ENCODE measurements at places on chromosomes 12 and 14.

DNA sequence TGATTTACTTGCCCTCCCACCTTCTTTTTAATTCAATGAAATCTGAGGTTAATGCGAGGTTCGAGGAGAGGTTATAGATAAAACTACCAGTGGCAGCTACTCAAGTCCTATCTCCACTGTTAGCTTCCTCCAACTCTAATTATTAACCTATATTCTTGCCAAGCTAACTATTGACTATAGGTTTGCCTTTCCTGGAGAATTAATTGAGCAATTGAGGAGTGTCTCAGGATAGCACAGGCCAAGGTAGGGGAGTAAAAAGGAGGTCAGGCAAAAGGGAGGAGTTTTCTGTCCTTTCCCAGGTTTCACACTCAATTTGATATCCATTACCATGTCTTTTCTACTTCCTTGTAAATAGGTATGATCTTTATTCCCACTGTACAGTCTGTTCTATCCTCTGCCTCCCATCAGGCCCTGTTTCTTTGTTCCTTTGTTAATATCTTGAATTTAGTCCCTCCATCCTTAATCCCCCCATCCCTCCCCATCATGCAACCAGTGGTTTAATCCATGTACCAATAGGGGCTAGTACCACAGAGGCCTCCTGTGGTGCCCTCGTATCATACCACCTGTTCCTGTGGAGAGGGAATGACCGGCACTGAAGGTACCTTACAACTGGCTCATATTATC lies 3.7 kb upstream of the SUOX start:
- DNase-seq = no peak

- no peak for DNase-seq
Measured at GRCh38 chr14:75854111-75854799, 127.5 kb downstream of the TGFB3 start.

- DNase-seq = no peak
Measured at GRCh38 chr14:68449561-68450181, 343.2 kb downstream of the ZFP36L1 start.

DNA sequence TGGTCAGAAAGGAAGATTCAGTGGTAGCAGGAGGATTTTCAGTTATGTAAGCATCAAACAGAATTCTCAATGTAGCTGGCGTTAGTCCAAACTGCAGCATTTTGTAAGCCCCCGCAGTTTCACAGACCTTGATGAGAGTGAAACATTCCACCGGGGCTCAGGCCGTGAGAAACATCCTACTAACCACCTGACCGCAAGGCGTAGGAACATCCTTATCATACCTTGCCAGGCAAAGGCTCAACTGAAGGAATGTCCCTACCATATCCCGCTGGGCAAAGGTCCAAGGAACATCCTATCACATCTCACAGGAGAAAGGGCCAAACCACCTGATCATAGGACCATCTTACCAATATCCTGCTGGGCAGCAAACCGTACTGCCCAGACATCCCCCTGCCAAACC lies 624.8 kb upstream of the TMEM132C start:
- no peak for DNase-seq

GRCh38 chr12:21656905-21657325 lies 727 bp downstream of the LDHB start:
- peak; percentile 13 for DNase-seq

DNA sequence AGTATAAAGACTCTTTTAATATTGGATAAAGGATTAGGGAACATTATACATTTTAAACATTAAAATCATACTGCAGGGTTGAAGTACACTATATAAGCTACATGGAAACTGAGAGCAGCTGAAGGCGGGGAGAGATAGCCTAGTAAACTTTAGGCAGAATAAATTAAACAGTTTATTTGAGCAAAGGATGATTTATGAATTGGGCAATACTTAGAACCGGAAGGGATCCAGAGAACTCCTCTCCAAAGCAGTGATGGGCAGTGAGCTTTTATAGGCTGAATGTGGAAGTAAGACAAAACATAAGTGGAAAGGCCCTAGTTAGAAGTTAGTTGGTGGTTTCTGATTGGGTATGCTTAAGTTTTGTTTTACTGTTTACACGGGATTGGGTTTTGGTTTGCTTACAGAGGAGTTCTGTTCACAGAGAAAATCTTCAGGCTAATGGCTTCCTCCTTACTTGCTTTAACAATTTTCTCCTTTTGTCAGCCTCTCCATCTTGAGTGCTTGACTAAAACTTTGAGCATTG lies 18.9 kb downstream of the LEMD3 start:
- no peak for DNase-seq

DNA sequence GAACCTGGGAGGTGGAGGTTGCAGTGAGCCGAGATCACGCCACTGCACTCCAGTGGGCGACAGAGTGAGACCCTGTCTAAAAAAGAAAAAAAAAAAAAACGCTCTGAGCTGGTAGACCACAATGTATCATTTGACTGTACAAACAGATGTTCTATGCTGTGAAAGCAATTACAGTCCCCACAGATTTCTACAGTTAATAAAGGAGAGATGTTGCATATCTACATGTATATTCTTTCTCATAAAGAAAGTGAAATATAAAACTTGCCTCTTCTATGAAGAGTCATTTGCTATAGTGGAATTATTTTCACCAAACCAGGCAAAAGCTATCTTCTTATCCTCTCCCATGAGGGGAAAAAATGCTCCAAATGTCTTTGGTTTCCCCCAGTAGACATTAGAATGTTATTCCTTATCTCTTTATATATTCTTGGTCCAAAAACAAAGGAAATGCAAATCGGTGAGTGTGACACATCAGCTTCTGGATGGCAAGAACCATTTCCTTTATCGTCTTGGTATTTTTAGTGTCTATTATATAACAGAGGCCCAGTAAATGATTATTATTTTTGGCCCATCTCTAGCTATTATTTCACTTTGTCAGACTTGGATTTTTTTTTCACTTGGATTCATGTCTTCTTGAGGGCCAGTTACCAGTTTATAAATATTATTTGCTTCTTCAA lies 230.4 kb downstream of the SSPN start:
- DNase-seq = no peak

GRCh38 chr12:51980051-51980808 lies 26.5 kb upstream of the TAMALIN start:
- DNase-seq = peak; percentile 76

DNA sequence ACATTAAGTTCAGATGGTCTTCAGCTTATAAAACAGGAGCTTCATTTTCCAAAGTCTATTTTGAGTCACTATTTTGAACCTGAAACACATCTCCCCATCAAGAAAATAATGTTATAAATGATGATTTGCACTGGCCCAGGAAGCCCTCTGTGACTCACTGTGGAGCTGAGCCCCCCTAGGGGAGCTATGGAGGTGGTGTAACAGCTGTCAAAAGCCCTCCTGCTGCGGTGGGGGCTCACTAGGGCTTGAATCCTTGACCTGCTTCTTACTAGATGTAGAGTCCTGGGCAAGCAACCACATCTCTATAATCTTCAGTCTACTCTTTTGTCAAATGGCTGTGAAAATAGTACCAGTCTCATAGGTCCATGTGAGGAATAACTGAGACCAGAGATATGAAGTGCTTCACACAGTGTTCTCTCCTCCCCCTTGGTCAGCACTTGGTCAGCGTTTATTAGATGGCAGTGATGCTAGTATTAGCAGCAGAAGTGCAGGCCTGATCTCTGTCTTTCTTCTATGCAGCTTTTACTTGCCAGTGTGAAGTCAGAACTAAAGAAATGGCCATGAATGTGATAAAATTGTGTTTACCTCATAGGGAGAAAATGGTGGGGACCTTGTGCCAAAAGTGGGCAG lies 83.4 kb downstream of the RTN1 start:
- no peak for DNase-seq

GRCh38 chr14:68088451-68088854 lies 268.9 kb downstream of the RAD51B start:
- DNase-seq = no peak

DNA sequence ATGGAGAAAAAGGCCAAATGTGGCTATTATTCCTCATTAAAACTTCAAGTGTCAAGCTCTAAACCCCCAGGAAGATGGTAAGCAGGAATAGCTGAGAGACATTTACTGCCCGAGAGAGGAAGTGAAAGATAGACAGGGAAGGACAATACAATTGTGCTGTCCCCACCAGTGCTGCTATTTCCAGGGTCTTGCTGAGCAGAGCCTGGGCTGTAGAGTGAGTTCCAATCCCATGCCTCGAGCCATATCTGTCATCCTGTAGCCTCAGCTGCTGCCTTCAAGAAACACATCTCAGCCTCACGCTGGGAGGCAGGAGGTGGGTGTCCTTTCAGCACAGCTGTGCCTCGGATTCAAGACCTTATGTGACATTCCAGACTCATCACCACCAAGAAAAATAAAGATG lies 114.0 kb downstream of the RPAP3 start:
- DNase-seq = no peak

DNA sequence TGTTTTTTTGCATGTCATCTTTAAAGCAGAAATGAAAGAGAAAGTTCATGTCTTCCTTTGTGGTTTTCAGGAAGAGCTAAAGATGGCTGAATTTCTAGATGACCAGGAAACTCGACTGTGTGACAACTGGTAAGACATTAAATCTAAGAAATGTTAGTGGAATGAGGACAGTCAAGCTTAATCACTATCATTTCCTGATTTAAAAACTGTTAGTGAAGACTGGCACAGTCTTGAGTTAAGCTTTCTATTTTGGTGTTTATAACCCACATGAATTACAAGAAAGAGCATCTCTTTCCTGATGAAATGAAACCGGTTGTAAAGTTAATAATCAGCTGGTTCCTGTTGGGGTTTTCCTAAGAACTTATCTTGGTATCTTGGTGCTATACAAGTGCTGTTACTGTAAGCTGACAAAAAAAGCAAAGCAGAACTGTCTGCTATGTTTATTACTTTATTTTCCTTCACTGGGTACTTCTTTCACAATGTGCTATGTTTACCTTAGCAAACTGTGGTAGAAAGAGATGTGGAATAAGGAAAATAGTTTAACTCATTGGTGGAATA lies 5.2 kb downstream of the TRAFD1 start:
- DNase-seq = peak; percentile 76

DNA sequence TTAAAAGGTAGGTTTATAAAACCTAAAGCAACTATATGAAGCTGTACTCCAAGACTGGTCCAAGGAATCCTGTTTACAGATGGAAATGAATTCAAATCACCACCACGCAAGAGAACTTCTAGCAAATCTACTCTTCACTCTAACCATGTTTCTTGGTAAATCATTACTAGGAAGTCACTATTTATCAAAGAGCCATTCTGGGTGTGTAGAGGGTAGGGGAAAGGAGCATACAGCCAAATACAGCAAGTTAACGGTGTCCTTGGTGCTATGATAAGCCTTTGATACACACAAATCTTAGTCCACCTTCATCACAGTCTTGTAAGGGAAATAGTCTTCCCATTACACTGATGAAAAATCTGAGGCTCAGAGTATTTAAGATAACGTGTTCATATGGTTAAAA lies 16.8 kb downstream of the NIN start:
- no peak for DNase-seq

GRCh38 chr12:54197431-54197909 lies 8.7 kb upstream of the SMUG1 start:
- DNase-seq = peak; percentile 24

DNA sequence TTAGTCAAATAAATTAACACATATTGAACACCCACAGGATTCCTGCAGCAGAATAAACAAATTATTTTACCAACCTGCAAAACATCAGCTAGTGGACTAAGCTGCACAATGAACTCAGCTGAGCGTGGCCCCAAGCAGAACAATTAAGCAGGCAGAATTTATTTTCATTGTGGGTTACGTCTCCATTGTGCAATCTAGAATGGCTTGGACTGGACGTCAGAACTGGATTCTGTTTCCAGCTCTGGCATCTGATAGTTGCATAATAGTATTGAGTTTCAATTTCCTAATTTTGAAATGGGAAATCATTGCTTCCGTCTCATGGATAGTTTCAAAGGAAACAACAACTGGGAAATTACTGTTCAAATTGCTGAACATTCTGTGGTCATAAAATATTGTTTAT lies 35.5 kb upstream of the RERG start:
- peak; percentile 9 for DNase-seq

DNA sequence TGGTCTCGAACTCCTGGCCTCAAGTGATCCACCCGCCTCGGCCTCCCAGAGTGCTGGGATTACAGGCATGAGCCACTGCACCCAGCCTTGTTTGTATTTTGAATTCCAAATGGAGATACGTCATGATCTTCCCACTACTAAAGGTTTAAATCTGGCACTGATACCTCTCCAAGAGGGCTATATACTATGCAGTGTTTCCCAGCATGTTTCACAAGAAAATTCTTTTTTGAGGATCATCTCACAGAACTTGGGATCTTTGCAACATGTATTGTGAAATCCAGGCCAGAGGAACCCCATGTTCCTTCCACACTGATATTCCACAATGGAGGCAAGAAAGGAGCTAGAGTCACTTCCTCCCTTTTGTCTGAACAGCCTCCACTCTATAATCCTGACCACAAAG lies 112.7 kb downstream of the NT5DC3 start:
- no peak for DNase-seq

DNA sequence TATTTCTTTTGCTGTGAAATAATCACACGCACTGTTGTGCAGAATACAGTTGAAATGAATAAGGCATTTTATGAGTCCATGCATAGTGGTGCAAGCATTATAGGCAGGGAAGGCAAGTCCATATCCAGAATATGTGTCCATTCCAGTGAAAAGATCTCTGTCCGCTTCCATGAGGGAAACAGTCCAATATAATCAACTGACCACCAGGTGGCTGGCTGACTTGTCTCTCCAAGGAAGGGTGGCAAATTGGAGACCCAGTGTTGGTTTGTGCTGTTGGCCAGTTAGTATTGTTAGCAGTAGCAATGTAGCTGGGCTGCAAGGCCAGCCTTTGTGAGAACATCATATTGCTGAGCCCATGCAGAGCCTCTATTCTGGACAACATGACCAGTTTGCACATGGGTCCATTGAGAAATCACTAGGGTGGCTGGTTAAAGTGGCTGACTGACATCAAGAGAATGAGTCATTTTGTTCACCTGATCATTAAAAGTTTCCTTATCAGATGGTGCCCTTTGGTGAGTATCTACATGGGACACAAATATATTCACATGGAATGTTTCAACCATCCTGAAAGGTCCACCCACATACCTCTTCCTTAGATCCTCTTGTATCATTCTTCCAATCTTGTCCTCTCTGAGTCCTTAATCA lies 17.3 kb upstream of the YAF2 start:
- DNase-seq = no peak

GRCh38 chr12:117119592-117120198 lies 20.5 kb upstream of the TESC start:
- peak; percentile 32 for DNase-seq
